Pulmonary artery endothelial cell (primary cell): ENCODE measurements at places on chromosomes 1 and 21.

- no peak for DNase-seq
Measured at GRCh38 chr1:12678350-12678749, 34.5 kb downstream of the AADACL4 start.

DNA sequence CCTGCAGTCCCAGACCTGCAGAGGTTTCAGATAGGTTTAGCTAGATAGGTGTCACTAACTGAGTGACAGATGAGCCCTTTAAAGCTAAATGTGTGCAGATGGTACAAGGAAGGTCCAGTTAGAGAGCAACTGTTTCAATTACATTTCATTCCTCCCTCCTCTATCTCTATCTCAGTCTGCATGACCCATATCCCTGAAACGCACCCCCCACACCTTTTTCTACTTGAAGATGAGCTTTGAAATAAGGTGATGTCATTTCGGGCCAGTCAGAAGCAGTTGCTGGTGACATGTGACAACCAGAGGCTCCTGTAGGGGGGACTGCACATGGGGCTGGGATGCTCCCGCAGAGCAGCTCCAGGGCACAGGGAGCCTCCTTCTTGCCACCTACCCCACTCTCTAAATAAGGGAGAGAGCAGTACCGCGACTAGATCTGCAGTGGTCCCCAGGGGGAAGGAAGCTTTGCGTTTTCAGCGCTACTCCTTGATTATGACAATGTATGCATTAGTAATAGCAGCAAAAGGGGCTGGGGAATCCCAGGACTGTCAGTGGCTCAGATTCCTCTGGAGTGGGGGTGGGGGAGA is 4.3 kb downstream of the ATP8B2 start:
- no peak for DNase-seq

- no peak for DNase-seq
Measured at GRCh38 chr1:34052565-34052964, 112.5 kb downstream of the CSMD2 start.

DNA sequence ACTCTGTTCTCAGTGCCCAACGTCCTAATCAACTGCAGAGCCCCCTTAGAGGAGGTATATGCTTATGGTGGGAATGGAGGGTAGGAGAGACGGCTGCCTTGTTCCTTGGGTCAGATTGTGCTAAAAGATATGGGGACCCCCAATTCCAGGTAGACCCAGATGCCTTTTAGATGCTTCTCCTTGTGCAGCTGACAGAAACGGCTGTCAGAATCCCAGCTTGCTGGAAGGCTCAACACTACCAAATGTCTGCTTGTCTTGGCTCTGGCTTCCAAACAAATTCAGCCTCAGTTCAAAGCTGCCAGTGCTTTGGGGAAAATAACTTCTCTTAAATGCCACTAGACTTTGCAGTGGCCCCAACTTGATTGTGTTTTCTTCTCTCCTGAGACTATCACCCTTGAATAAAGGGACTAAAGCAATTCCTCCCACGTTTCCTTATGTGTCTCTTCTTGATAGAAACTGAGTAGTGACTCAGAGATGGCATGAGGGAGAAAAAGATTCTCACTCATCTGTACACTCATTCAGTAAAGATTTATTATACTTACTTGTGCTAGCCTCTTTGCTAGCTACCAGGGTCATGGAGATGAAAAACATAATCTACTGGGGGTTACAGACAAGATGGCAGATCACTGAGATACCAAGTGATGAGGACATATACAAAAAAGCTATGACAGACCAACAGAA is 3.4 kb upstream of the RNF19B start:
- no peak for DNase-seq

DNA sequence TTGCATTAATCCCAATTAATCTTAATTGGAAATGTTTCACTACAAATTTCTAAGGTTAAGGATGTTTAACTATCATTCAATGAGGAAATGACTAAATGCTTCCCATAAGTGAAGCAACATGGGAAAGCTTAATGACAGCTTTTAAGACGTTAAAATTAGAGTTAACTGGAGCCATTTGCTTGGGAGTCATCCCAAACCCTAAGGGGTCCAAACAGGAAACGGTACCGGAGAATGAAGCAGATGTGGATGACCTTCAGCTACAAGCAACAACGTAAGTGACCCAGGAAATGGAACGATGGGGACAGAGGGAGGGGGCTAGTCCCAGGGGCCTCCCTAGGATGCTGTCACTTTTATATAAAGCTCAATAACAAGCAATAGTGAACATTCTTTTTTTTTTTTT is 62.2 kb downstream of the CAPZB start:
- no peak for DNase-seq

DNA sequence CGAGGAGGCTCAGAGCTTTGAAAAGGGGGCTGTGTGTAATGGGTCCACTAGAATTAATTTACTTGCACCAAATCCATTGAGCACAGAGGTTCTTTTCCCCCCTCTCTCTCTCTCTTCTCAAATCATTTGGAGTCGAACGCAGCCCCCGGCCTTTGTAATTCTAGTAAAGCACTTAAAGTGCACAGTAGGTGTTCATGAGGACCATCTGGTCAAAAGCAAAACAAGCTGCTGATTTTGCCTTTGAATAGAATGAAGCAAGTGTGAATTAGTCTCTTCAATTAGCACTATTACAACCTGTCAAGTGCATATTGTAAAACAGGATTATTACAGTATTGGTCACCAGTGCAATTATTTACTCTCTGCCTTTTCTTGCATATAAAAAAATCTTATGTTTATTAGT is 259.9 kb downstream of the FAF1 start:
- DNase-seq, result no peak

DNA sequence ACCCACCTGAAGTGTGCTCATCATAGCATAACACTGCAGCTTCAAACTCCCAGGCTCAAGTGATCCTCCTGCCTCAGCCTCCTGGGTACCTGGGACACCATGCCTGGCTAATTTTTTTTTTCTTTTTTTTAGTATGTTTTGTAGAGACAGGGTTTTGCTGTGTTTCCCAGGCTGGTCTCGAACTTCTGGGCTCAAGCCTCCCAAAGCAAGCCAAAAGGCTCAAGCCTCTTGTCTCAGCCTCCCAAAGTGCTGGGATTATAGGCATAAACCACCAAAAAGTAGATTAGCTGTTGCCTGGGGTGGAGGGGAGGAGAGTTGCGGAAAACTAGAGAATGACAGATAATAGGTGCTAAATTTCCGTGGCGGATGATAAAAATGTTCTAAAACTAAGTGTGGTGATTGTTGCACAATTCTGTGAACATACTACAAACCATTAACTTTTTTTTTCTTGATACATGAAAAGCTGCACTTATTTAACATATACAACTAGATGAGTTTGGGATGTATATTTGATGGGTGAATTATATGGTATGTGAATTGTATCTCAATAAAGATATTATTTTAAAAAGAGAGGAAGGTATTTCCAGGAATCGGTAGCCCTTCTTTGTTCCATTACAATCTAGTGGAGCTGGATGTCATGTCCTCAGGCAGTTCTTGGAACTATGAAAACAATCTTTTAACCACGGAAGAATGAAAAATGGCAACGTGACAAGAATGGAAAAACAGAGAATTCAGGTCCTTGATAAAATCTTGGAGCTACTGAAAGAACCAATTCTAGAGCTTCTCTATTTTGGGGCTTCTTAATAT is 27.3 kb upstream of the MED18 start:
- DNase-seq, result no peak

- no peak for DNase-seq
Measured at GRCh38 chr1:146039844-146040194, 18.3 kb upstream of the HJV start.

- DNase-seq, result no peak
Measured at GRCh38 chr1:188557053-188557452, 1728.3 kb downstream of the PLA2G4A start.

DNA sequence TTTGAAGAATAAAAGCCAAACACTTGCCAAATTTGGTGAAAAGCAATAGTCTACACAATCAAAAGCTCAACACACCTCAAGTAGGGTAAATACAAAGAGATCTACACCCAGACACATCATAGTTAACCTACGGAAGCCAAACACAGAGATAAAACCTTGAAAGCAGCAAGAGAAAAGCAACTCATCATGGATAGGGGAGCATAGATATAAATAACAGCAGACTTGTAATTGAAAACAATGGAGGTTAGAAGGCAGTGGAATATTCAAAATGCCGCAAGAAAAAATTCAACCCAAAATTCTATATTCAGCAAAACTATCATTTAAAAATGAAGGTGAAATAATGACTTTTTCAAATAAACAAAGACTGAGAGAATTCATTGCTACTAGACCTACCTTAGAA is 105.1 kb downstream of the ITSN1 start:
- DNase-seq, result no peak

DNA sequence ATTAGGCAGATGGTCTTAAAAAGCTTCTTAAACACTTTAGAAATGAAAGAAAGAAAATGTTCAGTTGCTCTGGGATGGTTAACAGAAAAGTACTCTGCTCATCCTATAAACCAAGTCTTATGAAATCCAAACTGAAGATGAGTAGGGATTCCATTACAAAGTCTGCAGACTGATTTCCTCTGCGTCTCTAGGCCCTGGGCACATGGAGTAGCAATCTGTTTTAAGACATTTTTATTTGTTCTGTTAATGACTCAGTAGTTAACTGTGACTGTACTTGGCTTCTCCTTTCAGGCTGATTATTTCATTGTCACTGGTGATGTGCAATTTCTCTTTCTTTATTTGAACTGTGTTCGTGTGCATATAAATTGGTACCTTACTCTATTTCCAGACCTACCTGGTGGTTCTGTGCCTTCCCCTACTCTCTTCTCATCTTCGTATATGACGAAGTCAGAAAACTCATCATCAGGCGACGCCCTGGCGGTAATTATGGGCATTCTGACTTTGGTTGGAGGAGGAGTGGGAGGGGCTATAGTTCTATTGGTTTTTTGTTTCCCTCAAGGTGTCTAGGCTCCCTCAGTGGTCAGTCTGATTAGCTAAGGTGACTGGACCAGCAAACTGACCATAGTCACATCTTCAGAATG is 30.6 kb downstream of the ATP1A1 start:
- DNase-seq, result no peak

GRCh38 chr1:173295391-173295790 is 88.3 kb upstream of the TNFSF4 start:
- DNase-seq, result no peak

GRCh38 chr1:10046356-10047085 is 13.8 kb downstream of the UBE4B start:
- no peak for DNase-seq

DNA sequence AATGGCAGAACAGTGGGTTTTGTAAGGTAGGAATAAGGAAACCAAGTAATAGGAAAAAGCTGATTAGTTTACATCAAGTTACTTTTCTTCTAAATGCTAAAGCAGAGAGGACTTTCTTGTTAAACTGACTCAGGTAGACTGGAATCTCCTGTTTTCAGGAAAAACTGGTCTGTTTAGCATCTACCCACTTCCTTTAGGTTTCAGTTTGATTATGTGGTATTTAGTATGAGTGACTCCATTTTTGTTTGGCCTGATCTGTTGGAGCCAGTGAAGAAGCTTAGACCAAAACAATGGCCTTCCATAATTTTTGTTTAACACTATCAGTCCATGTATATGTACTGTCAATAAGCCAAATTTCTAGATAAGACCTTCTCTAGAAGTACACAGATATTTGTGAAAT is 88.4 kb downstream of the EPB41 start:
- no peak for DNase-seq

DNA sequence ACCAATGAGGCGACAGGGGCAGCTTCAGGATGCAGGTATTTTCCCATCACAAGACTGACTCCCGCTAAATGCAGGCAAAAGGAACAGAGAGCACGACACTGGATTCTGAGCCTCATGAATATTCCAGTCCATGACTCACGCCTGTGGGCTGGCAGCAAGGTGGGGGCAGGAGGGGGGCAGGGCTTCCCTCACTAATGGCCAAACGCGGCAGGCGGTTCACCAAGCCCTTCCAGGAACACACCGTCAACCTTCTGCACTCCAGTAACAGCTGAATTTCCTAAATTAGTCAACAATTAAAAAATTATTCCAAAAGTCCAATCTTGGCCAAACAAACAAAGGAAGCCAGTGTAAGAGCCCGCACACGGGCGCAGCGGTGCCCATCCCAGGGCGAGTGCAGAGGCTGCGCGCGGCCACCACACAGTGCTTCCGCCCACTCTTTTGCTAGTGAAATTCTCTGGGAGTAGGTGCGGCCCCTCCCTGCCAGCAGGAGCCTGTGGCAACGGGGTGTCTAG is 12.5 kb upstream of the GPR153 start:
- DNase-seq, result no peak

- DNase-seq, result no peak
Measured at GRCh38 chr1:47554901-47555300, 117.1 kb downstream of the FOXD2 start.

DNA sequence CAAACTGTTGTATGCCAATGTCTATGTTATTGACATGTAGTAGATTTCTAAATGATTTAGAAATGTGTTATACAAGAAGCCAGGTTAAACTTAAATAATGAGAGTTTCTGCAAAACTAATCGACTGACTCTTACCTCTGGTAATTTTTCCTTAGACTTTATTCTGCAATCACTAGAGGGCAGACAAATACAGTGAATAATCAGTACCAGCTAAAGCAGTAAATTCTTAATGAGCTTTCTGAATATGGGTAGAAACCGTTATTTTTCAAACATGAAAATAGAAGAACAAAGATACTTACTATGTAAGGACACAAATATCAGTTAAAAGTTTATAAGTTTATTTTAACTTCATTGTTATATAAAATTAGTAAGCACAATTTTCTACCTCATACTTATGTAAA is 97.9 kb upstream of the RGS1 start:
- DNase-seq, result no peak

- DNase-seq, result no peak
Measured at GRCh38 chr1:17713993-17714392, 41.1 kb upstream of the ACTL8 start.

DNA sequence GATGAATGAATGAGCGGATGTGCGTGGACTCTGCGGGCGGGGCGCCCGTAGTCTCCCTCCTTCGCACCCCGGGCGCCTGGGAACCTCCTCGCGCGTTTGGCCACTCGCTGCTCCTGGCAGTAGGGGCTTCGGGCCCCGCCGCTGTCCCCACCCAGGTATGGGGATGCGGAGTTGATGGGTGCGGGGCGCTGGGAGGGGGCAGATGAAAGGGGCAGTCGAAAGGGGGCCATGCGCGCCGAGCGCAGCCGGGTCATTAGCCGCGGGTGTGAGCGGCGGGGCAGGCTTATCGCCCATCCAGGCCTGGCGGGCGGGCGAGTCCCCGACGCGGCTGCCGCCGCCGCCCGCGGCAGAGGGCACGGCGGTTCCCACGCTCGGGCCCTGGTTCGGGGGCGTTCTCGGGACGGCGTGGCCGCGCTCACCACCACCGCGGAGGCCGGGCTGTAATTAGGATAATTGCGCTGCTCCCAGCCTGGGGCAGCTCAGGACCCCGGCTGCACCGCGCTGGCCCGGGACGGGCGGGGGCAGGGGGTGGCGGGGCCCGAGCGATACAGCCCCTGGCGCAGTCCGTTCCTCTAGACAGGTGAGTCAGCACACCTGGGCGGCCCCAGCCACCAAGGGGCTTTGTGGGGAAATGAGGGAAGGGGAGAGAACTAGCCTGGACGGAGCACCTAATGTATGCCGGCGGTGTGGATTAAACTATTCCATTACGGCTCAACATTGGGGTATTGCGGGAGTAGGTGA is 22.1 kb upstream of the CITED4 start:
- no peak for DNase-seq
